ENCODE measurements at places on chromosomes 6 and 20. TPM values are rescaled to one million over a fixed set of nuclear protein-coding genes. Genes with fewer than 3 reads are reported as not detected.

Gene MUC22
- not detected for total RNA-seq

Gene VTA1
- total RNA-seq, result 43.3 TPM

Gene RIPPLY2
- total RNA-seq, result not detected

Gene EPPIN
- not detected for total RNA-seq

DNA sequence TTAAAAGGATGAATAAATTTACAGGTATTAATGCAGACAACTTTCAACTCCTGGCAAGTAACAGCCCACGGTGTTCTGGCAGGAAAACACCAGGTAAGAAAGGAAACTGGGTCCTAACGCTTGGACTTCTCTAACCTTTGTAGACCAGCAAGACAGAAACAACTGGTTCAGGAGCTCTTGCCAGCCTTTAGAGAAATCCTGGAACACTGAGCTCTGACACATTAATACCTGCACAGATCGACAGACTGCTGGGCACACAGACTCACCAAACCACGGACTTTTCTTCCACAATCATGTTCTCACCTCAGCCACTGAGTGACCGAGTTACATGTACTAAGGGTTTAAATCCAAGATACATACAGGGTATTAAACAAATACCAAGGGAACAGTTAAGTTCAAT, 36.3 kb downstream of the GRIK2 start:
- no peaks in the 10 kb centered on the region for H3K27me3 ChIP-seq
- no peak for DNase-seq
- no peak overlapping the region for H3K27ac ChIP-seq
- H3K4me1 ChIP-seq, result peaks cover 22% of the 10 kb centered on the region

- H3K4me1 ChIP-seq, result no peaks in the 10 kb centered on the region
- no peaks in the 10 kb centered on the region for H3K27me3 ChIP-seq
Measured at GRCh38 chr6:155341130-155341828, 27.0 kb upstream of the TFB1M start.

- H3K36me3 ChIP-seq, result no peaks in the 10 kb centered on the region
- no peaks in the 10 kb centered on the region for H3K27me3 ChIP-seq
- no peaks in the 10 kb centered on the region for H3K4me1 ChIP-seq
- no peak overlapping the region for H3K4me3 ChIP-seq
- DNase-seq, result no peak
Measured at GRCh38 chr20:19288636-19289035, 76.2 kb downstream of the SLC24A3 start.

DNA sequence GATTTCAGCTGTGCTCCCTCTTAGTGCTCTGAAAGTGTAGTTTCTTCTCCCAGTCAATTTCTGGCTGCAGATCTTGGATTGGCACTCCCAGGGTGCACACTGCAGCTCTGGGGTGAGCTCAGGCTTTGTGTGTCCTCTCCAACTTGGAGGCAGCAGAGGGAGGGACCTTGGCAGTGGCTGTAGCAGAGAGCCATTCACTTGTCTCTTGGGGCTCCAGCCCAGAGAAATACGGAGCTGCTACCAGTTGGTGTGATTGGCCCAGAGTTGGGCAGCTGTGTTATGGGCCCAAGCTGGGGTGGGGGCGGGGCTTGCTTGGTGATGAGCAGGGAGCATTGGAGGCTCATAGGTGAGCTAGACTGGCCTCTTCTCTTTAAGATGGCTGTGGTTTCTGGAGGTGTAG, 65.9 kb downstream of the KLHL32 start:
- H3K4me1 ChIP-seq, result no peaks in the 10 kb centered on the region
- no peak overlapping the region for H3K4me3 ChIP-seq
- no peak for DNase-seq
- peaks cover 2% of the 10 kb centered on the region for H3K27me3 ChIP-seq

- peaks cover 67% of the 10 kb centered on the region for H3K27me3 ChIP-seq
- peaks cover 9% of the 10 kb centered on the region for H3K4me1 ChIP-seq
- no peak overlapping the region for H3K27ac ChIP-seq
- no peak overlapping the region for H3K4me3 ChIP-seq
- peaks cover 2% of the 10 kb centered on the region for H3K36me3 ChIP-seq
- no peak for DNase-seq
Measured at GRCh38 chr6:149929422-149929821, 6.5 kb upstream of the RAET1G start.

Measured in osteocyte (in vitro differentiated cells).